ENCODE measurements at places on chromosomes 6 and 20.
A peak's percentile ranks its signal among the peaks of the same experiment; 100 is the strongest.

GRCh38 chr20:58344741-58345140 is 35.2 kb downstream of the RAB22A start:
- DNase-seq: no peak

DNA sequence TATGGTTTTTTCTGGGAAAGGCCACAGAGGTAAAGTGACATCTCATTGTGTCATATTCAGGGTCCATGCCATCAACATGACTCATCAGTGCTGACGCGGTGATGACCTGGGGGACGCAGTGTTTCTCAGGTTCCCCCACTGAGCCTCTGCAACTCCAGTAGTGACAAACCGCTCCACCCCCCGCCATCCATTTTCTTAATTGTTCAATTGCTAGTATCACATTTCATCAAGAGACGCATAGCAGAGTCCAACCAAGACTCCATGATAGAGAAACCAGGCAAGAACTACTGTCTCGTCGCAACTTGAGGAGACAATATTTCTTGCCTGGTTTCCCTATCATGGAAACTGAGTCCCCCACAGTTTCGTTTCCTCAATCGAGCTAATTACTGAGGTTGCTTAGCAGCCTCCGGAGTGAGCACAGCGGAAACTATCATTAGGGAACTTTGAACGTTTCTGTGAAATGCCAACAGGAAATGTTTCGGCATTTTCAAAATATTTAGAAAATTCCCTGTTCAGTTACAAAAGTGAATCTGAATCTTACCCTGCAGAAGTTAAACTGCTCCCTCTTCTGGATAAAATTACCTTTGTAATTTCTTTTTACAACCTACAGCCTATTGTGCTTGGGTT is 12.2 kb upstream of the SERPINB1 start:
- peak; percentile 52 for DNase-seq

GRCh38 chr20:63178889-63179686 is 36.8 kb downstream of the YTHDF1 start:
- peak; percentile 93 for DNase-seq

DNA sequence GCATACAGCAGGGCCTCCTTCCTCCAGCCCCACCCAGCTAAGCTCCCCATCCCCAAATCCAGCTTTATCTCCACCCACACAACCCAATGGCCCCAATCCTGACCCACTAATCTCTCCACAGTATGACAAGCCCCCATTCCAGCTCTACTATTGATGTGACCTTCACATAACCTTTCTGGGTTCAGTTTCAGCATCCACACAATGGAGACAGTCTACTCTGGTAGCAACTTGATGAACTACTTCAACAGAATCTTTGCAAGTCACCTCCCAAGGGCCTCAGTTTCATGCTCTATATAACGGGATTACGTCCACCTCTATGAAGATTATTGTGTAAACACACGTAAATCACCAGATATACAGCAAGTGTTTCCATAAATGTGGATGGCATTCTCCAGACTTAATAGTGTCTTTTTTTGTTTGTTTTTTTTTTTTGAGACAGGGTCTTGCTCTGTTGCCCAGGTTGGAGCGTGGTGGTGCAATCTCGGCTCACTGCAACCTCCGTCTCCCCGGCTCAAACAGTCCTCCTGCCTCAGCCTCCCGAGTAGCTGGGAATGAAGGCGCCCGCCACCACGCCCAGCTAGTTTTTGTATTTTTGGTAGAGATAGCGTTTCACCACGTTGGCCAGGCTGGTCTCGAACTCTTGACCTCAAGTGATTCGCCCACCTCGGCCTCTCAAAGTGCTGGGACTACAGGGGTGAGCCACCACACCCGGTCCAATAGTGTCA is 1.4 kb downstream of the AHCY start:
- DNase-seq: no peak

GRCh38 chr20:12728782-12729181 is 280.0 kb upstream of the SPTLC3 start:
- DNase-seq: no peak

GRCh38 chr6:151620179-151620578 is 126.4 kb downstream of the CCDC170 start:
- DNase-seq: no peak

GRCh38 chr6:127471379-127472255 is 12.4 kb upstream of the KIAA0408 start:
- no peak for DNase-seq

DNA sequence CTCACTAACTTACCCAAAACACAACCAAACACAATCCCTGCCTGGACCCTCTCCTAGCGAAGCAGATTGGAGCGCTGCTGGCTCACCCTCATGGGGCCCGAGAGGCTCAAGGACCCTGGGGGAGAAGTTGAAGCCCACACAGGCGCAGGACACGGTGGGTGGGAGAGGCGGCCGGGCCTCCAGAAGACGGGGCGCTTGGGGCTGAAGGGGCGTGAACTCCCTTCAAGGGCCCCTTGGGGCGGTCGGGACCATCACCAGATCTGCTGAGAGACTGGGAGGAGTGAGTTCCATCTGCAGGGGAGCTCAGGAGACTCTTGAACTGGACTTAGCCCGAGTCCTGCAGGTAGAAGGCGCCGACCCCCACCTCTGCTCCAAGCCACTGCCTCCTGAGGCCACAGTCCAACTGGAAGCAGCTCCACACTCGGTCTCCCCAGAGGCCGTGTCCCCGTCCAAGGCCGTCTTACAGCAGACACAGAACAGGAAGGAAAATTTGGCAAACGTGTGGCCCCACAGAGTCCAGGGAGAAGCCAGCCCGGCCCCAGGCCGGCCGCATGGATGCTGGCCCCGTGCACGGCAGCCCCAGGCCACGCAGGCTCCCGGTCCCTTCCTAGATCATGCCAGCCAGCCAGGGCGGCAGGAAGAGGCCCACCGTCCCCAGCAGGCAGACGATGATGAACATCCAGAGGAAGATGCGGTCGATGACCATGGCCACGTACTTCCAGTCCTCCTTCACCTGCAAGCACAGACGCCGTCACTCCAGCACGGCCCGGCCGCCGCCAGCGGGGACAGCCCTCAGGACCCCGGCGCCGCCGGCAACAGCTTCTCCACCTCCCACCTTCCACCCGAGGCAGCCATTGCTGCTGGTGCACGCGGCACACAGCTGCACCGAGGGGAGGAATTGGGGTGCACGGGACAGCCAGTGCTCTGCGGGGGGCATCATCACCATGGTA is 14.7 kb downstream of the CHRNA4 start:
- no peak for DNase-seq

DNA sequence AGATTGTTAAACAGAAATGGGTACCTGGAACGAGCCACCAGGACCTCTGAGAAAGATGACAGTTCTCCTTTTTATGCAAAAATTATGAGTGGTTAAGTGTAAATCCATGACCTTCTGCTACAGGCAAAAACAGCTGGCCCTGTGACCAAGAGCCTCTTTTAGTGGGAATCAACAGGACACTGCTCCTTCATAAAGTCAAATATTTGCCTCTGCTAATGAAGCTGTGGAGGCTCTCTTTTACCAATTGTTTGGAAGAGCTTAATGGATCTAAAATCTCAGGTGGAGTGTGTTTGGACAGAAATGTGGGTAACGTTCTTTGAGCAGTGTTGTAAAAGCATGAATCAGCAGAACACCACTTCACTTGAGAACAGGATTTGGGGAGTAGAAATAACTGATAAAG is 117.5 kb upstream of the PCSK2 start:
- no peak for DNase-seq

DNA sequence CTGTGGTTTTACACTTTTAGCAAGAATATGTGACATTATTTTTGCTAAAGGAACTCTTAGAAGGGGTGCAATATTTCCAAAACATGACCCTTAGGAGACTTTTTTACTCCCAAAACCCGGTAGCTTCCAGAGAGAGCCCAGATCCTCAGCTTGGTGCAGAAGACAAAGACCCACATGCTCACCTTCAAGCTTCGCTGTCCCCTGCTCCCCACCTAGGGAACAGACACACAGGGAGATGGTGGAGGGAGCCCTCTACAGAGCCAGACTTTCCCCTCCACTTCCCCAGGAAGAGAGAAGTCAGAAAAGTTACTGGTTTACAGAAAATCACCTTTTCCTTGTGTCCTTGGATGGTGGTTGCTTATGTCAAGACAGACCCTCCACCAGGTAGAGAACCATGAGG is 5.0 kb downstream of the CST4 start:
- DNase-seq: no peak
